ENCODE measurements at places on chromosomes 11 and 22. TPM values are rescaled to one million over a fixed set of nuclear protein-coding genes. Genes with fewer than 3 reads are reported as not detected.

GRCh38 chr22:39142088-39142680 lies 10.3 kb downstream of the CBX7 start:
- no peak for DNase-seq

Gene MPPED1
- 0.27 TPM for polyA plus RNA-seq

Gene C2CD3
- polyA plus RNA-seq = 14.7 TPM

- DNase-seq = no peak
These were observed 4.7 kb downstream of the UNC93B1 start for GRCh38 chr11:67999201-67999629.

DNA sequence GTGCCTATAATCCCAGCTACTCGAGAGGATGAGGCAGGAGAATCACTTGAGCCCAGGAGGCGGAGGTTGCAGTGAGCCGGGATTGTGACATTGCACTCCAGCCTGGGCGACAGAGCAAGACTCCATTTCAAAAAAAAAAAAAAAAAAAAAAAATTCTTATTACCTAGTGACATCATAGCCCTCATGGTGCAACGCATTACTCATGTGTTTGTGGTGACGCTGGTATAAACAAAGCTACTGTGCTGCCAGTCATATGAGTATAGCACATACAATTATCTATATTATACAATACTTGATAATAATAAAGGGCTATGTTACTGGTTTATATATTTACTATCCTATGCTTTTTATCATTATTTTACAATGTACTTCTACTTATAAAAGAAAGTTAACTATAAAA lies 41.2 kb downstream of the OR2AT4 start:
- DNase-seq = no peak

GRCh38 chr11:7278314-7278917 lies 26.7 kb downstream of the SYT9 start:
- no peak for DNase-seq

DNA sequence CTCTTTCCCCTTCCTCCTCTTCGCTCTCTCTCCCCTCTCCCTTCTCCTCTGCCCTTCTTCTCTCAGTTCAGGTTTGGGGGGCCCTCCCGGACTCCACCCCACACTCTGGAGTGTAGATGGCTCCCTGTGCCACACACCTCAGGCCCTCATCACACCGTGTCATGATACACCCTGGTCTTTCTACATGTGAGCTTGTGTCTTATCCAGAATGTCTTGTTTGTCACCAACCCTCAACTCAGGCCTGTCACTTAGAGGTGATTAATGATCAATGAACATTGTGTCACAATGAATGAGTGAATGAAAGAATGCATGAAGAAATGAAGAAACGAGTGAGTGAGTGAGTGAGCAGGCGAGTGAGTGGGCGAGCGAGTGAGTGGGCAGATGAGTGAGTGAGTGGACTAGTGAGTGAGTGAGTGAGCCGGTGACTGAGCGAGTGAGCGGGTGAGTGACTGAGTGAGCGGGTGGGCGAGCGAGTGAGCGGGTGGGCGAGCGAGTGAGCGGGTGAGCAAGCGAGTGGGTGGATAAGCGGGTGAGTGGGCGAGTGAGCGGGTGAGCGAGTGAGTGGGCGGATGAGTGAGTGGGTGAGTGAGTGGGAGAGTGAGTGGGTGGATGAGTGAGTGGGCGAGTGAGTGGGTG lies 33.8 kb downstream of the CAPN1 start:
- DNase-seq = no peak

Gene PATE4
- polyA plus RNA-seq = 0.22 TPM

GRCh38 chr11:36156817-36157519 lies 132.3 kb downstream of the COMMD9 start:
- DNase-seq = no peak

Measured in muscle of back (tissue), 13 donors.